ENCODE measurements at places on chromosomes 11 and 22.

- DNase-seq = no peak
These were observed 559 bp downstream of the MRTFA start for GRCh38 chr22:40635940-40636379.

GRCh38 chr11:77557553-77557952 lies 32.2 kb upstream of the AQP11 start:
- DNase-seq = peak; percentile 51

DNA sequence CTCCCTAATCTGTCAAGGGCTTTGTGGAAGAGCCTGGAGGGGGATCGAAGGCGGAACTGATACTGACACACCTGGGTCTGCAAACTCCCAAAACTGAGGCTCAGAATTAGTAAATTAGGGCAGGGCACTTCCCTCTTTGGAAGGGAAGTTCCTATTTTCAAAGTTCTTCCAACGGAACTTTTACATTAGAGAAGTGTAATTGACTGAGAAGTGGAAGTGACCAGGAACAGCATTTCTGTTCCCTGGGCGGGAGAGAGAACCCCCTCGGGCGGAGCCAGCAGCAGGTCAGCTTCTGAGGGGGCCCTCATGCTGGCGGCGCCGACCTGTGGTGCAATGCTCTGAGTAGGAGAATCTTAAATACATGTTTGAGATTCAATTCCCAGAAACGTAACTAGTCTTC lies 1.1 kb upstream of the CBL start:
- DNase-seq = no peak

GRCh38 chr11:120055646-120056045 lies 82.3 kb downstream of the TRIM29 start:
- no peak for DNase-seq

DNA sequence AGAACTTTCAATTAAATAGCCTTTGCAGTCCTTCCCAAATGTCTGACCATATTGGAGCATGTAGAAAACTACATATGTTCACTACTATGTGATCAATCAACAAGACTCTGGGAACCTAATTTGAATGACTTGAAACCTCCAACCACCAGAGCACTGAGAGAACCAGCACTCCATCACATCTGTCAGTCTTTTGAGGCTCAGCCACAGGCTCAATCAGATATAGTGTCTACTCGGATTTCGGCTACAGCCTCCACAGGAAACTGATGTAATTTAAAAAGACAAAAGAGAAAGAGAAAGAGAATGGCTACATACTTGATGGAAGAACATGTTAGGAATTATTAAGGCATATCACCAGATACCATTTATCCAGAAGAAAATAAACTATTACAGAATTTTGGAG lies 859.0 kb downstream of the FAM181B start:
- DNase-seq = no peak

- DNase-seq = no peak
These were observed 3.1 kb downstream of the TRMU start for GRCh38 chr22:46338636-46339035.

DNA sequence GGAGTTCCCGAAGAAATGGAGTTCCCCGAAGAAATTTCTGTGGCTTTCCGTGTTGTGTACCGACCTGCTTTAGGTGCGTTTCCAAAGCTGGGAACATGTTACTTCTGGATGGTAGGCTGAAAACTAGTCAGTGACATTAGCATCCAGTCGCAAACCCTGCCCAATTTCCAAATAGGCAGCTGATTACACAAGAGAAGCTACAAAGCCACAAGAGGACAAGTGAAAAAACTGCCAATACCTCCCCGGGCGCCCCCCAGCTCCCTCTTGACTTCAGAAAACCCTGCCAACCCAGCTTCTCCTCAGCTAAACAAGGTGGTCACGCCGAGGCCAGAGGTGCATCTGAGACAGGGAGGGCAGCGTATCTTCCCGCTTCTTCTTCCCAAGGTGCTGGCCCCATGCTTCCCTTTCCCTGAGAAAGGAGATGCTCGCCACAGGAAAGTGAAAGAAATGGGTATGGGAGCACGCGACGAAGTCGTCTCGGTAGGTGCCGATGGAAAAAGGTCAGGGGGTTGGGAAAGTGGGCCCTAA lies 551 bp downstream of the AGBL2 start:
- DNase-seq = no peak

All from hematopoietic multipotent progenitor cell treated with erythropoietin and hydrocortisone succinate and interleukin-3 and kit ligand, for 8 days (in vitro differentiated cells).